ENCODE measurements at places on chromosomes 5 and 9.

DNA sequence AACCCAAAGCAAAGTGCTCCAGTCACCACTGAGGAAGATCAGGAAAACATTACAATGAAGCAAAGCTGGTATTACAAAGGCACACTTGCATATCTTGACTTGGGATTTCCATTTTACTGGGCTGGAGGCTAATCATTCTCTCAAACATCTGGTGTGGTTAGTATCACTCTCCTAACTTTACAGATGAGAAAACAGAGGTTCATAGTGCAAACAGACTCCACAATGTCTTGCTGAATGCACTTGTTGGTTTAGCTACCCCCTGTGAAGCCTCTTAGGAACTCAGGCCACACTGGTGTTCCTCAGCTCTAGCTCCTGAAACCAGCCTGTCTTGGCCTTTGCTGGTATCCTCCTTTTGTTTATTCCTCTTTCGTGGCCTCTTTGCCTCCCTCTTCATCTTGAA is 29.5 kb upstream of the SMAD5 start:
- DNase-seq, result no peak

- no peak for DNase-seq
These were observed 638.1 kb downstream of the ACTL7B start for GRCh38 chr9:108217431-108218349.

DNA sequence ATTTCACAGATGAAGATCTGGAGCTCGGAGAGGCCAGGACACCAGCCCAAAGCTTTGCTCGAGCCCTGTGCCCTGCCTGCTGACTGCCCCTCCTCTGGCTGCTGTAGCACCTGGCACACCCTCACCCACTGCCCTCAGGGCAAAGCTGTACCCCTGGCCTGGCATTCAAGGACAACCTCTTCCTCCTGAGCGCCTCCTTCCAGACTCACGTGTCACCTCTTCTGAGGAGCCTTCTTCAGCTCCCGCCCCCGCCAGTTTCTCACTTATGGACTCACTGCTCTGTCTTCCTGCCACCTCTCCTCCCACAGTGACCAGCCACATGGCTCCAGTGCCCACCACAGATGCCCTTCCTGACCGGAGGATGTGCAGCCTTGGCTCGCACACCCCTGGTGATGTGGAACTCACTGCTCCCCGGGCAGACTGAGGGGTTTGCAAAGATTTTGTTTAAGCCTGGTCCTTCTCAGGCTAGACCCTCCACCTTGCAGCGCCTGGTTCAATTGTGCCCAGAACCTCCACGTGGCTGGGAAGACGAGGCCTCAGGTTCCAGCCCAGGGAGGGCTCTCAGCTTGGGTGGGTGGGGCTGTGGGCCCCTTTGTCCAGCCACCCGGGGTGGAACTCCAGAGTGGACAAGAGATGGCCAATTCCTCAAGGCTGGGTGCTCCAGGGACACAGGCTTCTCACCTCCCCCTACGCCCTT is 46.6 kb upstream of the PHYKPL start:
- no peak for DNase-seq

GRCh38 chr5:126456217-126456820 is 33.1 kb downstream of the GRAMD2B start:
- DNase-seq, result no peak

- DNase-seq, result no peak
These were observed 154.4 kb downstream of the GLIS3 start for GRCh38 chr9:4145482-4145881.

- DNase-seq, result no peak
These were observed 232.5 kb downstream of the SPATA31A1 start for GRCh38 chr9:39587844-39588499.

GRCh38 chr5:171521219-171521633 is 101.8 kb downstream of the FGF18 start:
- DNase-seq, result peak; percentile 54

GRCh38 chr9:124498040-124498439 is 9.2 kb downstream of the NR5A1 start:
- DNase-seq, result no peak

DNA sequence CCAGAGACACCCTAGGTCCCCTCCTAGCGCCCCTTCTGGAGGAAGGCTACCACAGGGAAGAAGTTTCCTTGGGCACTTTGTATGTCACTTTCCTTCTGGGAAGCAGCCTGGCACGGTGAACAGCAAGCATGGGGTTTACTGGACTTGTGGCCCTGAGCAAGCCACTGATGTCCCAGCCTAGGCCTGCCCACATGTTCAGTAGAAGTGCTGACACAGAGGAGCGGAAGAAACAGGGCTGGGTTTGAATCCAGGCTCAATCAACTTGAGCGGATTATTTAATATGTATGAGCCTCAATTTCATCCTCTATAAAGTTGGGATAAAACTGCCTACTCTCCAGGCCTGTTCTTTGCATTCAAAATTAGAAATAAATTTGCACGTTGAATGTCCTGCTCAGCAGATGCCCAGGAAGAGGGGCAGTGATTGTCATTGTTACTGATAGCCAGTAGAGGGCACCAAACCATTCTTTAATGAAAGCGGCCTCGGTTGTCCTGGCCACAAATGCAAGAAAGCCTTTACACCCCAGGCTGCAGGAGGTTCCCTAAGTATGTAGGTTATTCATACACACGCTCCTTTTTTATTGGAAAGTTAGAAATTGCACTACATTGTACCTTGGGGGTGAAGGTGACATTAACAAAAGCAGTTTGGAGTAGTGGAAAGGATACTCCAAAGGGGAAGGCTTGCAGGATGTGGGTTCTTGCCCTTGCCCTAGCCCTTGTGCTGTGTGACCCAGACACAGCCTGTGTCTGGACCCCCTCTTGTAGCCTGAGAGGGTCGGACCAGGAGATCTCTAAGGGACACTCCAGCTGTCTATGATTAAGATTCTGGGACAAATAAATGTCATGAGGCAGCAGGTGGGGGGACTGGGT is 13.4 kb upstream of the XPA start:
- no peak for DNase-seq

GRCh38 chr5:2848619-2849018 is 97.1 kb upstream of the IRX2 start:
- no peak for DNase-seq

- DNase-seq, result no peak
These were observed 45.9 kb downstream of the C9orf50 start for GRCh38 chr9:129574911-129575585.

GRCh38 chr5:58133216-58133615 is 326.7 kb downstream of the PLK2 start:
- no peak for DNase-seq

GRCh38 chr5:95822542-95823181 is at the start of gene GLRX:
Gene GLRX, minus strand, starts transcription at chr5:95822726. Its CDS starts 64 bp downstream, at chr5:95822662.
- no peak for DNase-seq

- peak; percentile 24 for DNase-seq
These were observed 52.5 kb downstream of the NR3C1 start for GRCh38 chr5:143350751-143351602.

DNA sequence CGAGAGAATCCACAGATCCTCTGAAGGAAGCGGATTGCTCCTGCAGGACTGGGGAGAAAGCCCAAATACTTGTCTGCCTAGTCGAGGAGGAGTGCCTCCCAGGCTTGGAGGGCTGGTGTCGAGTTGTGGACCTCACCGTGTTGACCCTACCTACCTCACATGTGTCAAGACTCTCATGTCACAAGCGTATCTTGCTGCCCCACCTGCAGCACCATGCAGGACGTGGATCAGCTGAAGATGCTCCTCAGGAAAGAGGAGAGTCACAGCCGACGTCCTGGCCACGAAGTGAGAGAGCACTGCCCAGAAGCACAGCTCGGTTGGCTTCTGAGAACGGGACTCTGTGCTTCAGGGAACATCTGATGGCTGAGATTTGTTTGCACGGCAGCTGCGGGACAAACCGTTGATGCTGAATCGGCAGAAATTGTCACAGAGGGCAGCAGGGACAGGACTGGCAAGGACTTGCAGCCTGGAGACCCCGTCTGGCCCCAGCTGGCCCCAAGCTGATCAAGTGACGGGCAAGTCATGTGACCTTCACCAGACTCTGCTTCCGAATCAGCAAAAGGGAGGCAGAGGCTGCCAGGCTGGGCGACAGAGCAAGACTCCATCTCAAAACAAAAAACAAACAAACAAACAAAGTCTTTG is 119.1 kb upstream of the ITGA1 start:
- DNase-seq, result no peak

DNA sequence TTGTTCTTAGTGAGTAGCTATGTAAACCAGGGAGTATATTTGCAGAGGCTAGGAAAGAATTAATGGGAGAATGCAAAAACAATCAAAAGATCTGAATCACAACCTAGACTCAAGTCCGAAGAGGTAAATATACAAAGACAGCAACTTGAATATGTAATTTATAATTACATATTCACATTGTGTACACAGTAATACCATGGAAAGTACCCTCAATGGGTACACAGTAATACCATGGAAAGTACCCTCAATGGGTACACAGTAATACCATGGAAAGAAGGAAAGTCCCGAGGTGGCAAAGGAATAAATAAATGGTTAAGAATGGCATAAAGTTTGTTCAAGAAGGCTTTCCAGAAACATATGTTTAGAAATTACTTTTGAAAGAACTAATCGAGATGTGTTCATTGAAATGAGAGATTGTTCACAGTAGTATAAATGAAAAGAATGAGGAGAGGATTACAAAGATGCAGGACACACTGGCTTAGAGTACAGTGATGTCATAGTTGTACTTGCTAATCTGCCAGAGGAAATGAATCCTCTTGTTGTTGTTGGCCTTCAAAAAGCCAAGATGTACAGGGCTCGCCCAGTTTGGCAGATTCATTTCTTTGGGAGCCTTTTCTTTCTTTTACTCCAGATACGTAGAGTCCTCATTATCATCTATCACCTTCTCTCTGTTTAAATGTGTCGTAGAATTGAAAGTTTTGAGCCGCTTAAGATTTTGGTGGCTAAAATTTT is 116.0 kb downstream of the UNC13B start:
- peak; percentile 40 for DNase-seq

DNA sequence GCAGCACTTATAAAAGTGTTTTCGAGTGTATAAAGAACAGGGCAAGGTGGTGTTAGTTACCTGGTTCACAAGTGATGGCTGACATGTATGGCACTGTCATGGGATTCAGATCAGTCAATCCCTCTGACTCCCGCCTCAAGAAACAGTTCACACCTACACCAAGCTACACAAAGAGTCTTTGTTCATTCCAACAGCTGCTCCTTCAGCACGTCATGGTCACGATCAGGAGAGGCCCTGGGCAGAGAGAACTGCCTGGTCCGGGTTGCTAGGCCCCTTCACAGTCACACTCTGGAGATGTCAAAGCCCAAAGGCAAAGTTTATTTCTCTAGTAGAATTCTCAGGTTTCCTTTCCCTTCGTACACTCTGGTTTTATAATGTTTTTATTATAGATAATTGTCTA is 426.7 kb downstream of the ZSWIM6 start:
- DNase-seq, result no peak

DNA sequence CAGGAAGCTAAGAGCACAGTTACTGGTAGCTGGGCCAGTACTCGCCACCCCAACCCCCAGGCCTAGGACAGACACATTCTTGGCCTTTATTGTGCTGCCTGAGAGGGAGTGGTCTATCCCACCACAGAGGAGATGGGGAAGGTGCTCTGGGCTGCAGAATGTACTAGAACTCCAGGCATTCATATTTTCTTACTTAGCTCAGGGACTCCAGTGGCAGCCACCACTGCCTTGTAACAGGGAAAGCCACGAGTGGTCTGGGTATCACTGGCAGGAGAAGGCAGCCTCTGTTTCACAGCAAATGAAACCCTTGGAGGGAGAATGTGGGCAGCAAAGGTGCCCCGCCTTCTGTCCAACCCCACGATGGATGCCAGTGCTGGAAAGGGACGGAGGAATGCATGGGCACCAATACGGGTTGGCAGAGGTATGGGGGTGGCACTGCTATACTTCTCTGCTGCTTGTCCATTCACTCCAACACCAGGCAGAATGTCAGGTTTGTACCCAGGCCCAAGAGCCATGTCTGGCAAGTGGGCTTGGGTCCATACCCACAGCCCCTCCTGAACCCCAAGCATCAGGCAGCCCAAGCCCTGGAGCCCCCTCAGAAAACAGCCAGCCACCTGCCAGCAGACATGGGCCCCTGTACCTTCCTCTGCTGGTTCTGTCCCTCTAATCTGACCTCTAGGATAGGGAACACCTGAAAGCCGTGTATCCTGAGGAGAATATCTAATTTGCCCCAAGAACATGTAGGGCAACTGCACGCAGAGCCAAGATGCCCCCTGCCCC is 4.6 kb downstream of the SEPTIN8 start:
- DNase-seq, result no peak

DNA sequence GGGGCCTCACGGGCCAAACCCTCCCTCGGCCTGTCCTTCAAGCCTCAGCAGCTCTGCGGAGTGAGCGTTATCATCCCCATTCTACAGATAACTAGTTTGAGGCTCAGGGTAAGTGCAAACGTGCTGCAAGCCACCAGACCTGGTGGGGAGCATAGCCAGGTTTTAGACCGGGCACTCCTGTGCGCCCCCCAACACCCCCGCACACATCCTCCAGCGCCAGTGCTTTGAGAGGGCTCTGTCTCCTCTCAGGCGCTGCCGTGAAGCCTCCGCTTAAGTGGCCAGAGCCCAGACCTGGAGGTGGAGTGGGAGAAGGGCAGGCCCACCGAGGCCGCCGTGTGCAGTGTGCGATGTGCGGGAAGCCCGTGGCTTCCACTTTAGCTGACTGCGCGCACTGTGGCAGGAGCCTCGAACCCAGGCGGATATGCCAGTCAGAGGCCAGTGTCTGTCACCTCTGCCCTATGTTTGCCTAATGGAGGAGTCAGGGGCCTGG is 1.6 kb upstream of the MGAT1 start:
- no peak for DNase-seq

DNA sequence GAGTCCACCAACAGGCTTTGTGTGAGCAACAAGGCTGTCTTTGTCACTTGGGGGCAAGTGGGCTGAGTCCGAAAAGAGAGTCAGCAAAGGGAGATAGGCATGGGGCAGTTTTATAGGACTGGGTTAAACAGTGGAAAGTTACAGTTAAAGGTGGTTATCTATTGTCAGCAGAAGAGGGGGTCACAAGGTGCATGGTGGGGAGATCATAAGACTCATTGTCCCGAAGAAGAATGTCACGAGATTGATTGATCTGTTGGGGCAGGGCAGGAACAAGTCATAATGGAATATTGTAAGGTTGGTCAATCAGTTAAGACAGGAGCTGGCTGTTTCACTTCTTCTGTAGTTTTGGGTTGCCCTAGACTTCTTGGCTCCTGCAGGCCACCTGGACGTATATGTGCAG is 7.6 kb upstream of the HMGCS1 start:
- DNase-seq, result no peak

DNA sequence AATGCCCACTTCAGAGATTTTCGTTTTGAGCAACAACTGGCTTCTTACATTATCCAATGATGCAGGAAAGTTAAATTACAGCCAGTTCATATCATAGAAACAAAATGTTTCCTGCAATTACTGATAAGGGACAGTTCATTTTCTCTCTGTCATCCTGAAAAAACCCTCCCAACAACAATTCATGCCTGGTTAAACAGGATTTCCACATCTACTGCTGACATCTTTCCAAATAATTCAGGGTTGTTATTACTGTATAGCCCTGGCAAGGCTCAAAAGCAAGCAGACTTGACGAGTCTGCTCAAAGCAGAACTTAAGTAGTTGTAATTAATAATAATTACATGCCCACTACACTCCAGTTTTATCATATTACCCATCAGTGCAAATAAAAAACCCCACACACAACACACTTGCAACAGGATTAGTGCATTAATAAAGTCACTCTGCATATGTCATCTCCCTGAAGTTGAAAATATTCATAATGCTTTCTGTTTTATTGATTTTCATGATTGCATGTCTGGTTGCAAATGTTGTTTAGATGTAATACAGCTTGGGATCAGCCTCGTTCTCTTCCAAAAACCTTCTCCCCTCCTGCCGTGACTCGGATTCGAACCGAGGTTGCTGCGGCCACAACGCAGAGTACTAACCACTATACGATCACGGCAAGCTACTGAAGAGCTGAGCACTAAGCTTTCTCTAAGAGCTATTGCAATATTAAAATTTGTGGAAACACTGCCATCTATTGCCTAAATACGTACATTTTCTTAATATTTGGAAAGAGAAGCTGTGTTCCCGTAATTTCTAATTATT is 119.6 kb upstream of the NFIB start:
- no peak for DNase-seq

Data from smooth muscle cell of the brain vasculature (primary cell).